Endothelial cell of umbilical vein (primary cell): ENCODE measurements at places on chromosomes 5 and 9.

GRCh38 chr5:62886603-62887315, 308.1 kb downstream of the LRRC70 start:
- DNase-seq = no peak

GRCh38 chr9:78493166-78493742, 196.3 kb downstream of the PSAT1 start:
- DNase-seq = no peak

DNA sequence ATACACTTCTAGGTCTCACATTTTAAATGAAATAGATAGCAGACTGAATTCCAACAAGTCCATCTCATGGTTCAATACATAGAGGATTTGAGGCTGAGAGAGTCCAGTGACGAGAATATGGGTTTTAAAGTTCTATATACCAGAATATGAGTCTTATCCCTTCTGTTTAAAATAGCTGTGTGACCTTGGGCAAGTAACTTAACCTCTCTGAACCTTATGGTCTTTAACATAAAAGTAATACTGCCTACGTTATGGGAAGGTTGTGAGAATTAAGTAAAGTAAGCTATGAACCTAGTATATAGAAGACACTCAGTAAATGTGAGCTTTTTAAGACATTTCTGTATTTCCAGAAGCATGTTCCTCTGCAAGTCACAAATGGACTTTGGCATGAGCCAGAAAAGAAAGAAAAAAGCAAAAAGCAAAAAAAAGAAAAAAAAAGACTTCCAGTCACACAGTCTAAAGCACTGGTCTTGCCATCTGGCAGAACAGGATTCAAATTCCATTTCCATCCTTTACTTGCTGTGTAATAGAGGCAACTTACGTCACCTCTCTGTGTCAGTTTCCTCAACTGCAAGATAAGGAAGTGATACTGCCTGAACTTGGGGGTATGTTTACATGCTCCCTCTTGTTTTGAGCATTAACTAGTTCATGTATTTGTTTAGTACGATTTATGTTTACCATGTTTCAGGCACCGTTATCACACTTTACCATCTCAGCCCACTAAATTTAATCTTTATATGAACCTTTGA, 248.2 kb downstream of the TRIM32 start:
- no peak for DNase-seq

GRCh38 chr5:160463740-160464465, 42.2 kb downstream of the PTTG1 start:
- peak; percentile 86 for DNase-seq

GRCh38 chr5:80064124-80064523, 29.0 kb downstream of the THBS4 start:
- no peak for DNase-seq

DNA sequence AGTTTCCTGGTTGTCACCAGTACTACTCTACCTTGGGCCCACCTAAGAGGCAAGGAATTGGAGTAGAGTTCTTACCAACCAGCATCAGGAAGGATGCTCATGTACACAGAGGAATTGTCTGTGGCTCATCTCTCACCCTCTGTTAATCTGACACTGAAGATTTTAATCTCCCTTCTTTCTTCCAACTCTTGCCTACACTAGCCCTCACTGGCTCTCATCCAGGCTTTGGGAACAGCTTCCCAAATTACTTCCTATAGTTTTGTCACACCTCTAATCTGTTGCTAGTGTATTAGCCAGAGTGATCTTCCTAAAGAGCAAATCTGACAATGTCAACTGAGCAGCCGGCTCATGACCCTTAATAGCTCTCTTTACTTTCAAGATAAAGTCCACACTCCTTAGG, 218.7 kb upstream of the TRIM32 start:
- no peak for DNase-seq
